ENCODE measurements at places on chromosomes 11 and 22.

- DNase-seq: peak; percentile 17
These were observed 2.2 kb downstream of the SLC35F2 start for GRCh38 chr11:107856180-107856980.

- no peak for DNase-seq
These were observed 5.6 kb downstream of the ZFPL1 start for GRCh38 chr11:65089621-65090020.

- no peak for DNase-seq
These were observed 109.4 kb downstream of the GRIA4 start for GRCh38 chr11:105719073-105719822.

- DNase-seq: no peak
These were observed 25.3 kb downstream of the STIM1 start for GRCh38 chr11:3880724-3881123.

DNA sequence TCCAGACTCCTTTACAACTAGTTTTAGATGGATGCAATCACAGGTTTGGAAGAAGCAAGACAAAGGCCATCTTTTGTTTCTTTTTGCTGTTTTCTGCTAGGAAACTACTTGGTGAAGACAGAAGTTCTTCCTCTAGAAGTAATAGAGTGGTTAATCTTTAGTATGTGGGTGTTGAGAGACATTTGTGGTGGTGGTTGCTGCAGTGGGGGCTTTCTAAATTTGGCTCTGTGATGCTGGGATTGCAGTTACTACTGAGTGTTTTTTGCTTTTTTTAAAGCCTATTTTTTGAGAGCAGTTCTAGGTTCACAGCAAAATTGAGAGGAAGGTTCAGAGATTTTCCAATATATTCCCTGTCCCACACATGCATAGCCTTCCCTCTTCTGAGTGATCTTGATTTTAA is 120.0 kb downstream of the AASDHPPT start:
- DNase-seq: no peak

DNA sequence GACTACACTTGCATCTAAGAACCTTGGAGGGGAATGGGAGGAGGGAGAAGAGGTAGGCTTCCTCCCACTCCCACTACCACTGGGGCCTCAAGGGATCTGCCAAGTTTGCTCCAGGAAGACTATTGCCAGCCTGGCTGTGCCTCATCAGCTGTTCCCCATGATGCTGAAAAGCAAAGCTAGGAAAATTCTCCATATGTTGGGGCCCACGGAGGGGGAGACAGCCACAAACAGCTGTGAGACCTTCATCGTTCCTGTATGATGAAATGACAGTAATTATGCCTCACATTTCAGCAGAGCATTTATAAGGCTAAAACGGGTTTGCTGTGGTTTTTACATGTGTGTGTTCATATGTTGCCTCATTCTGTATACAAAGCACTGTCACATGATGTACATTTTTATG is 6.7 kb downstream of the DSCAML1 start:
- DNase-seq: no peak

DNA sequence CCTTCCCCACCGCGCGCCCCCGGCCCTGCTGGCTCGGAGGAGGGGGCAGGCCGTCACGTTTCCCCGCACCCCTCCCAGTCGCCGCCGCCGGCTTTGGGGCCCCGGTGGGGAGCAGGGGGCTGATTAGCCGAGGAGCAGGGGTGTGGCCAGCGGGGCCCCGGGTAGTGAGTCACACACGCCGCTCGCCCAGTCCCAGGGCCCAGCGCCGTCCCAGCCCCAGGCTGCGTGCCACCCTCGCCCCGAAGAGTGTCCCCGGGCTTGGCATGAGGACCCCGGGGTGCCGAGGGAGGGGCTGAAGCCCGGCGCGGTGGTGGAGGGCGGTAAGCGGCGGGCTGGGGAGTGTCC is 34.4 kb downstream of the PRDM11 start:
- peak; percentile 89 for DNase-seq

DNA sequence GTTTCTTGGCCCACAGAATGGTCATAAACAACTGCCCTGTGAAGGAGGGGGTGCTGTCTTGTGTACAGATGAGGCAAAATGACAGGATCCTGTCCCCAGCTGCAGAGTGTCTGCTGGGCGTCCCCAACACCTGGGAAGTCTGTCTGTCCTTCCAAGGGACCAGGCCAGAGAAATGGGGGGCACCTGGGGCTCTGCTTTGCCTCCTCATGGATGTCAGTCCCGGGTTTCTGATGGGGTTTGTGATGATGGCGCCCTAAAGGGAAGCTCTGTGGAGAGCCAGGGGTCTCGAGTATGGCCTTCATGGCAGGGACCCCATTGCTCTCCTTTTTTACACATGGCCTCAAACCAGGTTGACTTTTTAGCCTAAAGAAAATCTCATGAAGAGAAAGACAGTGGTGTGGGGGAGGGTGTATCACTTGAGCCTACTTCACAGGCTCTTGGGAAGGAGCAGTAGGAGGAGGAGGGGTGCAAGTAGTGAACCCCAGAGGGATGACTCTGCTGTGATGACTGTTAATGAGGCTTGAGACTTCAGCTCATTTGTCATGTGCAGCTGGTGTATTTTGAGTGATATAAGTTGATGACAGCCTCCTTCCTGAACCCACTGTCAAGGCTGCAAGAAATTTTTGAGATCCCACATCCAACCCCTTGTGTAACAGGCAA is 40.6 kb upstream of the TUB start:
- DNase-seq: no peak

DNA sequence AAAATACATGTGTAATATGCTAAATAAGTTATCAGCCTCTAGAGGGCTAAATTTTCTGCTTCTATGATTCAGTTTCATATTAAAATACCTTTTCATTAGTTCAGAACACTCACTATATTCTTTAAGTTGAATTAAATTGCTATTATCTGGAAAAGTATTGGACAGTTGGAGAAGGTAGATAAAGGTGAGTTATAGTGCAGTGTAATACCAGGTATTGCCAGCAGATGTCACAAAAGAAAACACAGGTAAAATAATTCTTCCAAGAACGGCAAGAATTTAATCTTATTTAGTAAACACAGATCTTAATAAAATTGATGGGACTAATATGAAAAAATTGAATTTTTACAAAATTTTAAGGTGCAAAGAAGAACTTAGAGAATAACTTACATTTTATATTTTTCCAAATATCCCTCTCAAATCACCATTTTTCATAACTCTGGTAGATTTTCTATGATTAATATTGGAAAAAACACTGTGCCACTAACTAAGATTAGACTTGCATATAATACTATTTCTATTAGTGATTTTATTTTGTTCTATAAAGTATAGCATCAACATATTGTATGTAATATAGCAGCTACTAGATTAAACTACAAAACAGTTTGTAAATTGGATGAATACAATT is 1.7 kb upstream of the LRRC4C start:
- DNase-seq: peak; percentile 13
